ENCODE measurements at places on chromosomes 6 and 20.

DNA sequence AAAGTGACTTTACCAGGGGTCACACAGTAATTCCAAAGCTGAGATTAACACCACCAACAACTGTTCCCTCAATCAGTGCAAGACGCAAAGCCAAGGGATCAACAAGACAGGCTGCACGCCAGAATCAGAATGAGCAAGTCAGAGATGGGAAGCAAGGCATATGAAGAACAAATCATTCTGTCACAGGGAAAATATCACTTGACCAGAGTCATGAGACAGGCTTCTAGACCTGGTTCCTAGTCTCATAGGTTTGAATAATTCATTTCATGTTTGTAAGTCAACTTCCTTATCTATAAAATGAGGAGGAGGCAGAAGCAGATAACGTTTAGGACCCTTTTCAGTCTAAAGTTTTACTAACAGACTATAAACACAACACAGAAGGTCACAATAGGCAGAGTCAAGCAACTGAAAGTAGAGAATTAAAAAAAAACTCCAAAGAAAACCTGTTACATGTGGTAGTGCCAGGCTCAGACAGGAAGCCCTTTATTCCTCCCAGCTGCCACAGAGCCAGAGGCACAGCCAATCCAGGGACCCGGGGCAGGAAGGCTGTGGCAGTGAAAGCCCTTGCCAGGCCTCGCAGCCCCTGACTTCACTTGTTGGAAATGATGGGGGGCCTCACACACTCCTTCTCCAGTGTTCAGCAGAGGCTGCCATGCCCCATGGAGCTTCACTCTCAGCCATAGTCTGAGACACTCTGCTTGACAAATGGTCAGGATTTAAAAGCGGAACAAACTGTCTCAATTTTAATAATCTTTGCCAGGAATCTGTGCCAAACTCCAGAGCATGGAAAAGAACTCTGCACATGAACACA, 29.2 kb upstream of the DST start:
- DNase-seq: no peak

- peak; percentile 31 for DNase-seq
These were observed 733.8 kb upstream of the FLRT3 start for GRCh38 chr20:15071085-15071808.

DNA sequence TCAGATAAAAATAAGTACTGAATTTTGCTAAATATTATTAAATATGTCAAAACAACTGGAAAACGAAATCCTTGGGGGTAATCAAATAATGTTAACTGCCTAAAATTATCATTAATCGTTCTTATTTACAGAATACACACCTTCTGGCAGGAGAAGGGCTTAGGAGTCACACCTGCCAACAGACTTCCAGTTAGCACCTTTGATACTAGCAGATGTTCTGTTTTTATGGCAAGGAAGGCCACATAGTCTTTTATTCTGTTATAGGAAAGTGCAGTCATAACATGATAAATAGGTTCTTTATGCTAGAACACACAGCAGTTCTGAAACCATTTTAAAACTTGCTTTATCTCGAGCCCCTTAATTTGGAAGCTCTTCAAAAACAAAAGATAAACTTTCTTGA, 464.1 kb downstream of the UTRN start:
- no peak for DNase-seq

DNA sequence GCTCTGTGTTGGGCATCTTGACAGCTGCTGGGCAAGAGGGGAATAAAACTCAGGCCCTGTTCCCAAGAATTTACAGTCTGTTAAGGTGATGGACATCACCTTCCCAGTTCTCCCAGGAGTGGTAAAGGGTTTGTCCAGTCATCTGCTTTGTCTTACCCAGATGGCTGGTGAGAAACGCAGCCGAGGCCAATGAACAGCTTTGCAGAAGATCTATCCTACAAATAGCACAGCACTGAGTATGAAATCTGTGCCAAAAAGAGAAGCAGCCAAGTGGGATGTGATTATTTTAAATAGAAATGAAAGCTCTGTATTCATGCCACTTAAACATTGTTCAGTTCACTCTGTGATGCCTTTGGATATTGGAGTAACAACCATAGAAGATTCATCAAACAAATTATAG, 132.7 kb upstream of the SLC22A16 start:
- no peak for DNase-seq

DNA sequence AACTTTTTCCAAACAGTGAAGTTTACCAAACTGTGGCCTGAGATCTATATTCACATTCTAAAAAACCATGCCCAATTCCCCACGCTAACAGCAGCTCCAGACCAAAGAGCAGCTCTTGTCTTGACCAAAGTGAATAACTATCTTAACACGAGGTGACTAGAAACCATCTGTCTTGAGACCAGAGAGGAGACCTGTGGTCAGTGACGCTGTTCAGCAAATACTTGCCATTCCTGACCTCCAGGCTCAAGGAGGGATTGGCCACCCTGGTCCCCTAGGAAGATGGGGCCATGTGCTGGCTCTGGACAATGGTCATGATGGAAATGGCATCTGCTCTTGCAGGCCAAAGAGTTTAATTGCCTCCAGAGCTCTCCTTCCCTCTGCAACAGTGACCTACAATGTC, 104.4 kb upstream of the CD93 start:
- no peak for DNase-seq

DNA sequence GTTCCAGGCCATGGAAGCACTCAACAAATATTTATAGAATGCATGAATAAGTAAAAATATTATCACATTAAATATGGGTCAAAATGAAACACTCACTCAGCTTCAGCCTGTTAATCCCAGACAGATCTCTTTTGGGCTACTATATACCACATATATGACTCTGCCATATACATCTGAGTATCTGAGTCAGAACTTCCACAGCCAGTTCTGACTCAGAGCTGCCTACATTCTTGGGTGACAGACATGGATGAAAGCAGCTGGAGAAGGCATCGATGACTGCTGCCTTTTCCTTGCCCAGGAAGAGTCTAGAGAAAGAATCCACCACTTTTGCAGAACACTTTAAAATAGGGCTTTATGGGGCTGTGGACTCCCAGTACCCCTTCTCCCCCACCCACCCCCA, 11.5 kb upstream of the PDYN start:
- DNase-seq: no peak

GRCh38 chr6:150183105-150183504, 40.3 kb downstream of the PPP1R14C start:
- DNase-seq: no peak

DNA sequence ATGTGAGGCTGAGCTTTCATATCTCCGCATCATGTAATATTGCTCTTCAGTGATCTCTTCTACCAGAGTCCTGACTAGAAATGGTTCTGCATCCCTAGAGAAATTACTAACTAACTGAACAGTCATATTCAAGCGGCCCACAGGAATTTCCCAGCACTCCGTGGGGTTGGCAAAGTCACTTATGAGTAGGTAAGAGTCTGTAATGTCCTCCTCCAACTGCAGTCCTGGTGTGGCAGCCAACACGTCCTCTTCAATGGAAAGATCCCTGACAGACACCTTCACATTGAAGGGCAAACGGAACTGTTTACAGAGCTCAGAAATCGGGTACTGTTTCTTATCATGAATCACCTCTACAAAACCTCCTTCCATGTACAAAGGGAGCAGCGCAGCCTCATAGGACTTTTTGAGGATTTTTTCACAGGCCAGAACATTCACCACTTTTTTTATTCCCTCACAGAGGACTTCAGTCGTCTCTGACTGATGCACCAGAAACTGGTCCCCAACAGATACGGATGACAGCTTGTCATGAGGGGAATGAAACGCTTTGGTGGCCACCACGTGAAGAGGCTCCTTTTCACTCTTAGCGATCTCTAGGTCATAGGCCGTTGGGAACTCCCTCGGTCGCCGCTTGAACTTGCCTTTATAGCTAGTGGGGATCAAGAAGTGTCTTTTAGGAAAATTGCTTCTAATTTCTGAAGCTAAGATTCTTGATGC, 87.7 kb downstream of the THEMIS start:
- no peak for DNase-seq

DNA sequence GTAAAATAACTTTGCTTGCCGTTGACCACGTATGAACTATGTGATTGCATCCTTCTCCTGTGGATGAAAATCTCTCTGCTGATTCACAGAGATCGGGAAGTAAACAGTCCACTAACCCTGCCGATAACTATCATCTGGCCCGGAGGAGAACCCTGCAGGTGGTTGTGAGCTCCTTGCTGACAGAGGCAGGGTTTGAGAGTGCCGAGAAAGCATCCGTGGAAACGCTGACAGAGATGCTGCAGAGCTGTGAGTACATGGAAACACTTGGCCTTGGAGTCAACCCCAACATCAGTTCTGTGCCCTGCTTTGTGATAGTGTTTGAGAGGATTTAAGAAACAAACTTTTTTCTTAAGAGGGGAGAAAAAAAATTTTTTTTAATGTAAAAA, 937 bp downstream of the TAF8 start:
- no peak for DNase-seq

- no peak for DNase-seq
These were observed 17.6 kb upstream of the L3MBTL3 start for GRCh38 chr6:130000526-130001421.

DNA sequence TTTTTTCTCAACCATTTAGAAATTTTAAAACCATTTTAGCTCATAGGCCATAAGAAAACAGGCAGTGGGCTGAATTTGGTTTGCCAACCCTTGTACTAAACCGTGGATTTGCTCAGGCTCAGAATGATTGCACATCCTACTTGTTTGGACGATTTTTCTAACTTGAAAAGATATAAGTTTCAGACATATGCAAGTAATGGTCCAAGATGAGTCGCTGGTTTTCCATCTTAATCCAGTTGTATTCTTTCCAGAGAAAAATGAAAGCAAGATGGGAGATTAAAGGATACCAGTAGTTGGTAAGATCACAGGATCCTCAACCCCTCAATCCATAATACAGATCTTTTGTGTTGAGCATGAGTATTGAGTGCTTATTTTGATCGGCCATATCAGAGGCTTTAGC, 250.9 kb downstream of the TINAG start:
- no peak for DNase-seq

- DNase-seq: no peak
These were observed 78.0 kb downstream of the SLC22A3 start for GRCh38 chr6:160426136-160426535.

DNA sequence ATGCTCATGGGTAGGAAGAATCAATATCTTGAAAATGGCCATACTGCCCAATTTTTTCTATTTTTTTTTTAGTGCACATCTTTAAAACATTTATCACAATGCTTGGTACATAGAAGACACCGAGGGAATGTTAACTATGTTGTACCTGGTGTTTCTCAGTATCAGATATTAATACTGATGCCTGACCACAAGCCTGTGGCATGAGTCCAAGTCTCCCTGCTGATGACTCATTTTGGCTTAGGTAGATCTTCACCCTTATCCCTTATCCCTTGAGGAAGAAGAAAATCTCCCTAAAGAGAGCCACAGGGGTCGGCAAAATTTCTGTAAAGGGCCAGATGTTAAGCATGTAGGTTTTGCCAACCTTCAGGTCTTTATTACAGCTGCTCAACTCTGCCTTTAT, 14.5 kb downstream of the CD109 start:
- peak; percentile 46 for DNase-seq

DNA sequence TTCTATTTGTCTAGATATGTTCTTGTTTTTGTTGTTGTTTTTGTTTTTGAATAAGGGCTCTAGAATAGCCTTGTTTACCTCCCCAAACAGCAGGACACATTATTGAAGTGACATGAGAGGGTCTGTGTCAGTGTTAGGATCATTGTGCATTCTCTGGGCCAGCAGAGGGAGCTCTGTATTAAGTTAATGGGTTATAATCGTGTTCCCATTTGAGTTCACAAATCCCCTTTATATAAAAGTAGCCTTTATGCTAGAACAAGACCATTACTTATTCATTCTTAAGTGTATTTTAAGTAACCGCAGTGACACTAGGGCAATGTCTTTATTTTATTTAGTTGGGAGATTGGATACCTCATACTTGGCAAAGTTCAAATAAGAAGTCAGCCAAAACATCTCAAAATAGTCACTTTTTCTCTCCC, 44.8 kb downstream of the STK4 start:
- no peak for DNase-seq

DNA sequence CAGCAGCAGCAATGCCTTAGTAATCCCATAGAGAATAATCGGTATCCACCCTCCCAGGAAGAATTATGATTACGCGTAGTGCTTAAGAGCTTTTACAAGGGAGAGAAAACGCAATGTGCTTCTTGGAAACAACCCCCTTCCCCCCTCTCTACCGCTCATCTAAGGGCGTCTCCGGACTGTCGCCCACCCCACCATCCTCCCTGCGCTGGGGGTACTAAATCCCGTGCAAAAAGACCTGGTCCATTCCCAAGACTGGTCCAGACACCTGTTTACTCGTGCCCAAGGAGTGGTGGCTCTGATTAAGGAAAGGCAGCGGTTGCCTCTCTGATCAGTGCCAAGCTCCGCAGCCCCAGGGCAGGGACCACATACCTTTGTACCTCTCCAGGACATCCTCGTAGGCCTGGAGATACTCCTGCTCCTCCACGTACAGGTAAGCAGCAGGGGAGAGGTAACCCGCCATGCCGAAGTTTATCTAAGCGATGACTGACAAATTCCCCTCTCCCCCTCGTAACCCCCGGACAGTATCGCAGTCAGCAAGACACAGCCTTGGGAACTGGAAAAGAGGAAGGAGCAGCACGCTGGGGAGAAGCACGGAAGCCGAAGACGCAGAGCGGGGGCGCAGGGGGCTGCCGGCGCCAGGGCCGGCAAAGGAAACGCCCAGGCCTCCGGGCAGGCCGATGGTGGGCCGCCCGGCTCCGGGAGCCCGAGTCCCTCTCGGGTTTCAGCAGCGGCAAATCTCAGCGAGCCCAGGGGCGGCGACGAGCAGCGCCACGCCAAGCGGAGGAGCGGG, 112.0 kb upstream of the BEND6 start:
- DNase-seq: no peak

GRCh38 chr6:41547799-41548097, 1.6 kb downstream of the FOXP4 start:
- DNase-seq: no peak

All from fibroblast of skin of left biceps (primary cell).